ENCODE measurements at places on chromosomes 2 and 18.

DNA sequence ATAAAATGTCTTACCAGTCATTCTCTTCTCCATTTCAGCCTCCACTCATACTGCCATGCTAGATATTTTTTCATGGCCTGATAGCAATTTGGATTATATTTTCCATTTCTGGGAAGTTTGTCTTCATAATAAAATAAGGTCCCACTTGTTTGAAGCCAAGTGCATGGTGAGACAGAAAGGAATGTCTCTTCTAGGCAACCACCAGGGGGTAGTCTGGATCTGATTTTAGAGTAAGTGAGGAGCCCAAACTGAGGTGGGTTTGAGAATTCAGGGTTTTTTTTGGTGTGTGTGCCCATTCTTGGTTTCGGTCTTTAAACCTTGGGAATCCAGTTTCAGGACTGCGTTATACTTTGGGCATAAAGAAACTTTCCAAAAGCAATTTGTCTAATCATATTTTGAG, 315.5 kb downstream of the RPRM start:
- DNase-seq, result peak; percentile 18

DNA sequence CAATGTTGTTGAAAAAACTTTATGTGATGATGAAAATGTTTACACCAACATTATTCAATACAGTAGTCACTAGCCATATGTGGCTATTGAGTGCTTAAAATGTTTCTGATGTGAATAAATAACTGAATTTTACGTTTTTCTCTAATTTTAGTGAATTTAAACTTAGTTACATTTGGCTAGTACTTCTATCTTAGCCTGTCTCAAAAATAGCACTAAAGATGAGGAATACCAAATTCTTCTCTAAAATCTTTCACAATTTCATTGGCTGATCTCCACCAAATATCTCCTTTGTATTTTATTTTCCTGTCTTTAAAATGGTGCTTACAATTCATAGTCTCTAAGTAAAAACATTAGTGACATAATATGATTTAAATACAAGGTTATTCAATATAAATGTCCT, 83.7 kb upstream of the RND3 start:
- no peak for DNase-seq

DNA sequence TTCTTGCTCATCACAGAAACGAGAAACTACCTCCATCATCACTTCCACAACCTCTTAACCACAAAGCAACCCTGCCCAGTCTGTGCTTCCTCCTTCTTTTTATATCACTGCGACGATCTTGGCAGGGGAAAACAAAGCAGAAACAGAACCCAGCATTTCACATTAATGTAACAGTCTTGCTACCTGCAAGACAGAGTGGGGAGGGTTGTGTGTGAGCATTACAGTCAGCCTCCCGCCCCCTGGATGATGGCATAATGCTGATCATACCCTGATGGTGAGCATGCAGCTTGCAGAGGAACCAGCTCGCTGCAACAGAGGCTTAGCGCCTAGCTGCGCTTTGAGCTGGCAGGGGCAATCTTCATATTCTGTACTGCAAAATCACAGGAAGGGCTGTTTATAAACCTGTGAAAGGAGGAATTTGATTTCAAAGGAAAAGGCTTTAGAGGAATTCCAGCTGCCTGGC, 376.1 kb downstream of the IRS1 start:
- peak; percentile 78 for DNase-seq

GRCh38 chr2:180291060-180291459, 284.0 kb upstream of the CWC22 start:
- no peak for DNase-seq

DNA sequence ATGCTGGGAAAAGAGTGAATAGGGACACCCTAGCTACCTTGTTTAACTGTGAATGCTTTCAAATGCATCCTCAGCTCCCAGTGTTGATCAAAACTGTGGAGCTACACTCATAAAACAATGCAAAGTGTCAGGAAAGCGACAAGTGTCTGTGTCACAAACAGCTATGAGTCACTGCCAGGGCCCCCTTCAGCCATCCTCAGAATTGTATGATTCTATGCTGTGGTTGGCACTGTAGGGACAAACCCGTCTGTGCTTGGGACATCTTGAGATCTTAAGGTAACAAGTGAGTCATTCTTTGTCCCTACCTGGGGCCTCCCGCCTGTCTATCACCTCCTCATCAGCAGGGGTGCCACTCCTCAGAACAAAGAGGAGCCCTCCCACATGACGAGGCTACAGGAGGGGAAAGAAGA, 42.4 kb downstream of the KLF7 start:
- peak; percentile 22 for DNase-seq

GRCh38 chr2:47503481-47504070, 100.6 kb downstream of the MSH2 start:
- no peak for DNase-seq

DNA sequence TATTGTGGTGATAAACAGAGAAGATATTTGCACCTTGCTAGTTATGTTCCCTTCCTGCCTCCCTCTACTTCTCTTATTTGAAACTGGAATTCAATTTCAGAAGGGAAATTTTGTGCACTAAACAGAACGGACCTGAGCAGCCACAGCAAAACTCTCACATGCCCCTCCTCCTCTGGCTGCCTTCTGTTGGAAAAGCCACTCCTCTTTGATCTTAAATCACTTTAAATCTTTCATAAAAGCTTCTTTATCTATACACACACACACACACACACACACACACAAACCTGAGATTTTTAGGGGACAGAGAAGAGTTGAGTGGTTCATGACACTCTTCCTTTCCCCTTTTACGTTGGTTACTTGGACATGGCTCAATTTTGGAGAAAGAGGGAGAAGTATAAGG, 5.6 kb downstream of the TBR1 start:
- DNase-seq, result no peak

DNA sequence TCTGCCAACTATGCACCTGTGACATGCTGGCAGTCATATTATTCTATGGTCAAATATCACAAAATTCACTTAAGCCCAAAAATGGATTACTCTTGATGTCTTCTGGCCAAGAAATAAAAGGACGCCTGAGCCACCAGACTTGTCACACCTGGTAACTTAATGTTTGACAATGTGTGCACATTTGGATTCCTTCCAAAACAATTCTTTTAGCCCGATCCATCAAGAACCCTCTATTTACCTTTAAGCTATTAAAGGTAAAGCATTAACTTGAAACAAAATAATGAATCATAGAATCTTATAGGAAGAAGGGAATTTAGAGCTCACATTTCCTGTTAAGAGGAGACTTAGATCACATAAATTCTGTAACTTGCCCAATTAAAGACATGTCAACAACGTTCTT, 46.5 kb upstream of the NFU1 start:
- DNase-seq, result no peak

DNA sequence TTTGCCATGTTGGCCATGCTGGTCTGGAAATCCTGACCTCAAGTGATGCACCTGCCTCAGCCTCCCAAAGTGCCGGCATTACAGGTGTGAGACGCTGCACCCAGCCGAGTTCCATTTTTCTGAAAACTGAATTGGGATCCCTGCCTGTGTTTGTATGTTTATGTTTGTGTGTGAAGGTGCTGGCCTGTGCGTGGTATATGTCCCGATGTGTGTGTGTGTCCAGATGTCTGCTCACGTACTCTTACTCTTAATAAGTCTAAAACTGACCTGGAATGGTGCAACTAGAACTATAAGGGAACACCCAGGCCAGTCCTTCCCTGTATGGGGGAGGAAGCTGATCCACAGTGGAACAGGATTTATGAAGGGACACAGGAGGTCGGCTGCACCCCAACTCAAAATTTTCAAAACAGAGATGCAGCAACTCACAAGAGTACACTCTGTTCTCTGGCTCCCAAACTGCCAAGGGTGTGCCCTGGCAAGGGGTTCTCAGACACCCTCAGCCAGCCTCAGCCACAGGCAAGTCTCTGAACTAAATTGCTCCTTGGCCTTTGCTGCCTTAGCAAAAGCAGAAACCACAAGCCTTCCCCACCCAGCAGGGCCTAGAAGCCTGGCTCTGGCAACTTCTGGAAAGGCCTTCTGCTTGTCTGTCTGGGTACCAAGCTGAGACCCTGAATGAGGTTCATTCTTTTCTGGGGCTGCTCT, 36.5 kb downstream of the RHOB start:
- peak; percentile 25 for DNase-seq

- DNase-seq, result no peak
These were observed 19.3 kb upstream of the SMCHD1 start for GRCh38 chr18:2636126-2636631.

DNA sequence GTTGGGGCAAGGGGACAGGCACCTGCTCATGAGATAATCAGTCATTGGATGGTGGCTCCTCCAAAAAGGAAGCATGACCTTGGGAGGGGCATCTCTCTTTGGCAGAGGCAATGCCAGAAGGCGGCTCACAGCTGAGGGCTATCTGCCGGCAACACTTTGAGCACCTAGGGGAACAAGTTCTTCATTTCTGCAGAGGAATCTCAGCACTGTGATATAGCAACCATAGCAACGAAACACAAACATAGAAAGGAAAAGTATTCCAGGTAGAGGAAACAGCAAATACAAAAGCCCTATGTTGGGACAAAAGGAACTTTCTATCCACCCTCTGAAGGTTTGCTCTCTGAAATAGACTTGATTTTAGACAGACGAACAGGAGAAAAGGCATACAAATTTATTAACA, 89.1 kb upstream of the NEDD4L start:
- no peak for DNase-seq

GRCh38 chr2:134234535-134234934, 19.3 kb upstream of the MGAT5 start:
- no peak for DNase-seq

- DNase-seq, result no peak
These were observed 225.5 kb downstream of the DYSF start for GRCh38 chr2:71678874-71679273.
